ENCODE measurements at places on chromosomes 1 and 21. TPM values are rescaled to one million over a fixed set of nuclear protein-coding genes. Genes with fewer than 3 reads are reported as not detected.

DNA sequence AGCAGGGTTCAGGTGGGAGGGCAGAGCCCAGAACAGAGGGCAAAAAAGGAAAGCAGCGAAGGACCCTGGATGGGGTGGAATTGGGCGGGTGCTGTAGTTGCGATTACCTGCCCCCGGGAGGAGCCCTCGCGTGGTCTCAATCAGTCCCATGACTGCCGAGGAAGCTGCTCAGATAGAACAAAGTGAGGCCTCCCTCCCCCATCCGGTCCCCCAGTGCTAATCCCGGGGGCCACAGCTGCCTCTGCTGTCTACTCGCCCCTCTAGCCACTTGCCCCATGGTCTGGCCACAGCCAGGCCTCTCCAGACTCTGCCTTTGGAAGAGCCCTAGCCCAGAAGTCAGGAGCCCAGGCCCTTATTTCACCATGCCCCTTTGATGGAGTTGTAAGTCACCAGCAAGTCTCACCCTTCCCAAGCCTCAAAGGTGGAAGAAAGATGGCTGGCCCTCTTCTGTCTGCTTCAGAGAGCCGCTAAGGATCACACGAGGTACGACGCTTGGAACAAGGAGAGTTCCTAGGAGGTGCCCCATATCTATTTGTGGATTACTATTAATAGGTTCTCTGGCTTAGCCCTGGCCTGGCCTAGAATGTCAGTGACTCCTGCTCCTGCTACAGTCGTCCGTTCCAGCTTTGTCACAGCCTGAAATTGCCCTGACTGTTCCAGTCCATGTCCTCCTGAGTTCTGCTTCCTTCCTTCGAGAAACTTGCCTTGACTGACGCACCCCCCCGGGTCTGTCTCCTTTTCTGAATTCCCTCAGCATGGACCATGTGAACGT, 16.4 kb downstream of the ECHDC2 start:
- peak; percentile 46 for DNase-seq
- H3K27ac ChIP-seq: no peak overlapping the region
- H3K4me1 ChIP-seq: peaks cover 8% of the 10 kb centered on the region
- no peak overlapping the region for H3K4me3 ChIP-seq
- H3K36me3 ChIP-seq: no peaks in the 10 kb centered on the region
- H3K27me3 ChIP-seq: no peaks in the 10 kb centered on the region

The ATPAF1 gene
- 60.5 TPM for total RNA-seq

The LCE1F gene
- total RNA-seq: not detected

GRCh38 chr1:202134645-202135172, 9.8 kb downstream of the ARL8A start:
- no peak for DNase-seq
- no peak overlapping the region for H3K27ac ChIP-seq
- H3K4me1 ChIP-seq: no peaks in the 10 kb centered on the region
- H3K36me3 ChIP-seq: peaks cover 51% of the 10 kb centered on the region
- no peaks in the 10 kb centered on the region for H3K27me3 ChIP-seq
- H3K4me3 ChIP-seq: no peak overlapping the region

DNA sequence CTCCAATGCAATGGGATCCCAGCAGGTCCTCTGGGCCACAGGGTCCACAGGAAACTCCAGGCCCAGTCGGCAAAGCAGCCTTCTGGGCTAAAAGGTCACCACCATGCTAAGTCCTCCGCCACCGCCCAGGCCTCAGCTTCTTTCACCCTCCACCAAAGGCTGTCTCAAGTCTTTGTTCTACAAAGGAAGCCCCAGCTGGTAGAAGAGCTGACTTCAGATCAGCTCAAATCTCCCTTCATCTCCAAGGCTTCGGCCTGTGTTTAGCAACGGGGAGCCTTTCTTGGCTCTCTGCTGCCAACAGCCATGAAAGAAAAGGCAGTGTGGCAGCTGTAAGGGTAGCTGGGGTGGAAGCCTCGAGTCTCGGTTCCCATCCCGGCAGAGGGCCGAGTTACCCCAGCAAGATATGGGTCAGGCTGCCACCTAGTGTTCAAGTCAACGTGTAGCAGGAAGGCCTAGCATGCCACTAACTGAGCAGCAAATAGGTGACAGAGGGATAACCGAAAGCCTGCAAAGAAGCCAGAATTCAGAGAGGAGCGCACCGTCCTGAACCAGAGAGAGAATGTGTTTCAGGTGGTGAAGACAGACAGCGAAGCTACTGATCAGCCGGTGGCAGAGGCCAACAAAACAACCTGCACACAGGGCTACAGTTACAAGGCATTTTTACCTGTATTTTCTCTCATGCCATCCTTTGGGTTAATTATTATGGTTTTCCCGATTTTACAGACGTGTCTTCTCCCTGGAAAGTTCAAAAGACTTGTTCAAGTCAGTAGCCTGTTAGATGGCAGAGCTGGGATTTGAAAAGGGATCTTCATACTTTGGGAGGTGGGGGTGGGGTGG, 26.8 kb upstream of the CRNN start:
- no peaks in the 10 kb centered on the region for H3K36me3 ChIP-seq
- H3K27ac ChIP-seq: no peak overlapping the region
- H3K27me3 ChIP-seq: no peaks in the 10 kb centered on the region
- peak; percentile 85 for DNase-seq
- H3K4me3 ChIP-seq: no peak overlapping the region

The PLA2G4A gene
- total RNA-seq: not detected

GRCh38 chr1:6434186-6434585, 9.6 kb downstream of the ESPN start:
- H3K27ac ChIP-seq: no peak overlapping the region
- DNase-seq: no peak
- no peak overlapping the region for H3K4me3 ChIP-seq
- no peaks in the 10 kb centered on the region for H3K4me1 ChIP-seq

The FMOD gene
- 0.66 TPM for total RNA-seq

DNA sequence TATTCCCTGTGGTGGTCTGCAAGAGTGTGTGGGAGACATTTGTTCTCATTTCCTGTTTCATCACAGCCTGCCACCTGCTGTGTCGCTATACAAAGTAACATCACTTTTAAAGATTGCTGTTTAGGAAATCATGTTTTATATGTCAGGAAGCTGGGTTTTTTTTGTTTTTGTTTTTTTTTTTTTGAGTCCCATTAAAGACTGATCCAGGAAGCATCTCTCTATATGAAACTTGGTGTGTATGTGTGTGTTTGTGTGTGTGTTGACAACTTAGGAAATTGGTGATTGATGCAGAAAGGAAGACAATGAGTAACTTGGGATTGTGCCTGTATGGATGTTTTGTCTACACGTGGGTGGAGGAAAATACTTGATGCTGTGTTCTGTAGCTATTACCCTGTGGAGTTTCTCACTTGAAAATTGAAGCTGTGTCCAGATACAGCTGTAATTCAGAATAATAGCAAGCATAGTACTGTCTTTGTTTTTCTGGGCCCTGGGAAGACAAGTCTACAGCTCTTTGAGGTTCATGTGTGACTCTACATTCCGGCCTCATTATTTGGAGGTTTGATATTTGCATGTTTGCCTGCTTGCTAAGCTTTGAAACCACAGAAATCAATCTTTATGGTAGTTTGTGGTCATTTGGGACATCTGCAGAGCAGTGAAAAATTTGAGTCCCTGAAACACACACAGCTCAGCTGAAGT, 47.9 kb downstream of the LAMC1 start:
- no peak overlapping the region for H3K4me3 ChIP-seq
- H3K4me1 ChIP-seq: peaks cover 25% of the 10 kb centered on the region
- no peaks in the 10 kb centered on the region for H3K27me3 ChIP-seq
- DNase-seq: no peak
- no peaks in the 10 kb centered on the region for H3K36me3 ChIP-seq
- peak overlapping the region; percentile 1 for H3K27ac ChIP-seq

The FAM43B gene
- total RNA-seq: not detected

GRCh38 chr1:177077734-177078499, 86.6 kb downstream of the ASTN1 start:
- no peak overlapping the region for H3K4me3 ChIP-seq
- H3K27me3 ChIP-seq: no peaks in the 10 kb centered on the region
- no peaks in the 10 kb centered on the region for H3K36me3 ChIP-seq

GRCh38 chr1:25579292-25580252, 36.2 kb downstream of the LDLRAP1 start:
- no peak for DNase-seq
- H3K27me3 ChIP-seq: no peaks in the 10 kb centered on the region
- H3K27ac ChIP-seq: no peak overlapping the region
- no peaks in the 10 kb centered on the region for H3K36me3 ChIP-seq
- H3K4me1 ChIP-seq: no peaks in the 10 kb centered on the region

The PRDM2 gene
- total RNA-seq: 10.4 TPM

DNA sequence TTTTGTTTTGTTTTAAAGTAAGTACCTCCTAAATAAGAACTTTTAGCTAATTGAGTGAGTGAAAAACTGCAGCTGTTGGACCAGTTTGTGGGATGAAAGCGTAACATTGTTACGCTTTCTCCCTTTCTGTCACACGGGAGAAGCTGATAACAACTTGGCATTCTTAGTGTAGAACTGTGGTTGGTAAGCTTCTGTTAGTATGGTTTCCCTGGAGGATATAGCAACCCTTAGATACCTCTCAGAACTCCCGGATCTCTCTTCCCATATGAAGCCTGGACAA, 98.2 kb downstream of the CACHD1 start:
- no peak for DNase-seq
- H3K4me1 ChIP-seq: no peaks in the 10 kb centered on the region
- peaks cover 5% of the 10 kb centered on the region for H3K27me3 ChIP-seq

DNA sequence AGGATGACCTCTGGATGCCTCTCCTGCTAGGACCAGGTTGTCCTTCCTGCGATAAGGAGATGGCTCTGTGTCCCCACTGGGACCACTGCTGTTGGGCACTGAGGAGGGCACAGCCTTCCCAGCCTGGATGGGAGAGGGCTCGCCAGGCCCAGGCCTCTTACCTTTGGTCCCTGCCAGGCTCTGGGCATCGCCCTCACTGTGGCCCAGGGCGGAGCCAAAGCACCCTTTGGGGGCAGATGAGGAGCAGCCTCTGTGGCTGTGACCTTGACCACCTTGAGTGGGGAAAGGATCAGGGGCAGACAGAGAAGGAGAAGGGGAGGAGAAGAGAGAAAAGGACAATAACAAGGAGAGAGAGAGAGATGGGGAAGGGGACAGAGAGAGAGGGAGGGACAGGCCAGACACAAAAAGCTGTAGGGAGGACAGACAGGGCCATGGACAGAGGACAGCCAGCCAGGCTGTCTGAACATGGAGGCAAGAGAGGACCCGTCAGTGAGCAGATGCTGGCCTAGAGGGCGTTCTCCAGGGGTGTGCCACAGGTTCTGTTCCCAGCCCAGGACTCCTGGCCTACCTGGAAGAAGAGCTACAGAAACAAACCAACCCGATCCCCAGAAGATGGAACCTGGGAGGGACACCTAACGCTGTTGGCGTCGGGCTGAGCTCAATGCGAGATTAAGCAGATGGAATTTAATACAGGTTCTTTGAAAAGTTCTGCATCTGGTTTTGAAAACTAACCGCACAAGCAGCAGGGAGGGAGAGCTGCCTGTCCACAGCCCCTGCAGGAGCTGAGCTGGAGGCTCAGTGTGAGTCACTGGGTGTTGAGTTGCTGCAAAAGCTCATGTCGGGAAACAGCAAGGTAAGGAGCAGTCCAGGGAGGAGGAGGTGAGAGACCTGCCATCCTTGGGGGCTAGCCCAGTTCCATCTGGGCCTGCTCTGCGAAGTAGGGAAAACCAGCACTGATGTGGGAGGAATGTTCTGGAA, 262.1 kb downstream of the PTPRU start:
- H3K27me3 ChIP-seq: peaks cover 5% of the 10 kb centered on the region
- no peak overlapping the region for H3K27ac ChIP-seq
- no peak overlapping the region for H3K4me3 ChIP-seq
- no peaks in the 10 kb centered on the region for H3K4me1 ChIP-seq

DNA sequence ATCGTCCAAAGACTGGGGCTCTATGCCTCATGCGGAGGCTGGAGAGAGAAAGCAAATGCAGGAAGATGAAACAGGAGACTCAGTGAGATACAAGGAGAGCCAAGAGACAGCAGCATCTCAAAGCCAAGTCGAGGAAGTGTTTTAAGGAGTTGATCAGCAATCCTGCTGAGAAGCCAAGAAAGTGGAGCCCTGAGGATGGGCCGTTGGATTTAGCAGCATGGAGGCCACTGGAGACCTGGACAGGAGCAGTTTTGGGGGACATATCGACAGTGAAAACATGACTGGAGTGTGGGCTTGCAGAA, 107.4 kb upstream of the ZBTB40 start:
- no peak overlapping the region for H3K27ac ChIP-seq
- H3K27me3 ChIP-seq: peaks cover 43% of the 10 kb centered on the region
- peaks cover 12% of the 10 kb centered on the region for H3K4me1 ChIP-seq
- no peak for DNase-seq
- H3K36me3 ChIP-seq: no peaks in the 10 kb centered on the region
- no peak overlapping the region for H3K4me3 ChIP-seq

The OLIG1 gene
- total RNA-seq: not detected
